ENCODE measurements at places on chromosomes 4 and X.

DNA sequence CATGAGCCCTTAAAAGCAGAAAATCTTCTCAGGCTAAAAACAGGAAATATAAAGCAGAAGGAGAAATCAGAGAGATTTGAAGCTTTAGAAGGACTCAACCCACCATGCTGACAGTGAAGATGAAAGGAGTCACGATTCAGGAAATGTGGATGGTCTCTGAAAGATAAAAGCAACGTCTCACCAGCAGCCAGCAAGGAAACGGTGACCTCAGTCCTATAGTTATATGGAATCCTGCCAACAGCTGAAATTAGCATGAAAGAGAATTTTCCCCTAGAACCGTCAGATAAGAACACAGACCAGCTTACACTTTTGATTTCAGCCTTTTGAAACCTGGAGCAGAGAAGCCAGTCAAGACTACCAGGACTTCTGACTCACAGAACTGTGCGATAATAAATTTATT lies 715.7 kb upstream of the HTR2C start:
- DNase-seq = no peak

- DNase-seq = no peak
Observed at GRCh38 chr4:34644579-34645115, 1599.7 kb downstream of the ARAP2 start.

DNA sequence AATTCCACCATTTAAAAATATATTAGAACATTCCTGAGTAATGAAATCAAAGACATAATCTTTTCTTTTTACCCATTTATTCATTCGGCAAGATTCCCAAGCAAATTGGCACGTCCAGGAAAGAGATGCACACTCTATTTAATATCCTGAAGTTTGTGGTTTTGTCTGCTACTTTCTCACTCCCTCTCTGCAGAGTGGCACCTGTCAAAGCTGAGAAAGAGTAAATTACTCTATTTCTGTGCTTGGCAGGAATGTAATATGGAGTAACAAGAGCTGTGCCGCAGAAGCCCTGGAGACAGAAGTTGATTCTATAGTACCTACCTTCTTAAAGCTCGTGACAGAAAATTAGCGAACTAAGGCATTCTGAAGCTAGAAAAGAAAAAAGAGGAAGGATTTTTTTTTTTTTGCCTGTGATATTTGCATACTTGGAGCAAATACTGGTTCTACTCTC lies 5.5 kb downstream of the GSTCD start:
- DNase-seq = no peak

- DNase-seq = no peak
Observed at GRCh38 chr4:128675083-128675482, 134.4 kb upstream of the JADE1 start.

DNA sequence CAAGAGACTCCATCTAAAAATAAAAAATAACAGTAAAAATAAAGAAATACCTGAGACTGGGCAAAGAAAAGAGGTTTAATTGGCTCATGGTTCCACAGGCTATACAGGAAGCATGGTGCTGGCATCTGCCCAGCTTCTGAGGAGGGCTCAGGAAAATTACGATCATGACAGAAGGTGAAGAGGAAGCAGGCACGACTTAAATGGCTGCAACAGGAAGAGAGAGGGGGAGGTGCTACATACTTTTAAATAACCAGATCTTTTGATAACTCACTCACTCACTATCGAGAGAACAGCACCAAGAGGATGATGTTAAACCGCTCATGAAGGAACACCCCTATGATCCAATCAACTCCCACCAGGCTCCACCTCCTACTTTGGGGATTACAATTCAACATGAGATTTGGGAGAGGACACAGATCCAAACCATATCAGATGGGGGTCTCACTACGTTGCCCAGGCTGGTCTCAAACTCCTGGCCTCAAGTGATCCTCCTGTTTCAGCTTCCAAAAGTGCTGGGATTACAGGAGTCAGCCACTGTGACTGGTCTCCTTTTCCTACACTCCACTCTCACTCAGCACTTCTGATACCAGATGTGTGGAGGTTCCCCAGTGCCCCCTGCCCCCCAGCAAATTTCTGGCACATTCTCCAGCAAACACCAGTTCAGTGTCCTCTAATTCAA lies 11.9 kb upstream of the ZNF157 start:
- DNase-seq = no peak

DNA sequence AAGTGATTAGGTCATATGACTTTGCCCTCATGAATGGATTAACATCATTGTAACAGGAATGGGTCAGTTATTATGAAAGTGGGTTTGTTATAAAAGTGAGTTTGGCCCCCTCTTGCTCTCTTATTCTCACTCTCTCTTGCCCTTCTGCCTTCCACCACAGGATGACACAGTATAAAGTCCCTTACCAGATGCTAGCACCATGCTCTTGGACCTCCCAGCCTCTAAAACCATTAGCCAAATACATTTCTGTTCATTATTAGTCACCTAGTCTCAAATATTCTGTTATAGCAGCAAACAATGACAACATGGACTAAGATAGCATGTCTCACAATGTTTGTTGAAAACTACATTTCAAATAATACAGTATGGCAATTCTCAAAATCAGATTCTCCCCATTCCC lies 59.7 kb downstream of the RWDD4 start:
- DNase-seq = no peak

DNA sequence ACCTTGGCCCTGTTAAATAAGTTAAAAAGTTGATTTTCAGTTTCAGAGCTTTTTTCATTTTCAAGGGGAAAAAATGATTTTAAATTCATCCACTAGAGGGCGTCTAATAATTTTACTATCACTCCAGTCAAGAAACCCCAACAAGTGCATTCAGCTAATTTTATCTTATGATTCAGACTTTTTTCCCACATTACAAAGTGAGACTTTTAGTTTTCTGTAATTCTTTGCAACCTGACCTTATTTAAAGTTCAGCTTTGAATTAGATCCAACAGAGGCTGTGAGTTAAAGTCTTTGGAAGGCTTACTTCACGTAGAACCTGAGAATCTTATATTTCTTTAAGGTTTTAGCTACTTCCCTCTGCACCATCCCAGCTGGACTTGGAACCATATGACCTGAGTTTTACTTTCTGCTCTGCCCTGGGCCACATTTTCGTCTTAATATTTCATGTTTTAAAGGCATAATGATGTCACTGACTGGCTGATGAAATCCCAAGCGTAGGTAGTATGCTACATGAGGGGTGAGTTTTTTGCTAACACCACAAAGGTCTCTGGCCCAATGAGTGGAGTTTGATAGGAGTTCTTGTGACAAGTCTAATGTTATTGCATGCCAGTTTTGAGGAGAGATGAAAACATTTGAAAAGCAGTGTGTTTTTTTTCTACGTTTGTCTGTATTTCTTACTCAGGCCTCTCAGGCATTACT lies 7.2 kb downstream of the GNRHR start:
- no peak for DNase-seq

GRCh38 chr4:146511381-146511780 lies 10.4 kb downstream of the SLC10A7 start:
- DNase-seq = no peak

DNA sequence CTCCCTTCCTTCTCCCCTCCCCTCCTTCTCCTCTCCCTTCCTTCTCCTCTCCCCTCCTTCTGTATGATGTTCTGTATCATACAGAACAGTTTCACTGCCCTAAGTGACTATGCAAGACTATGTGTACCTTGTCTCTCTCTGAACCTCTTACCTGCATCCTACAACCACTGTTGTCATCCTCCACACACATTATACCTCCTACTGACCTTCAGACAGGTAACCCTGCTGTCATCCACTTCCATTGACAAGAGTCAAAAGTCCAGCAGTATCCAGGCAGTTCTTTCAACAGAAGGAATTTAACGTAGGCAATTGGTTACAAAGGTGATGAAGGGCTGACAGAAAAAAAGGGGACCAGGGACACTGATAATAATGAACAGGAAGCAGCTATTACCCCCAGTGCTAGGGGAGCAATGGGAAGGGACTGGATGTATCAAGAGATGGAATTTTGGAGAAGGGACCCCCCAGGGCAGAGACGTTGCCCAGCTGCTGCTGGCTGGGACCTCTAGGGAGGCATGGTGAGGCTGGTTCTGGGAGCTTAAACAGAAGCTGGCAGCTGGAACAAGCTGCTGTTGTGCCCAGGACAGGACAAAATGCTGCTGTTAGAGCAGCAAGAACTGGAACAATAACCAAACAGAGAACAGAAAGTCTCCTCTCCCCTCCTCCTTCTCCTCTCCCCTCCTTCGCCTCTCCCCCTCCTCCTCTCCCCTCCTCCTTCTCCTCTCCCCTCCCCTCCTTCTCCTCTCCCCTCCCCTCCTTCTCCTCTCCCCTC lies 84.7 kb downstream of the DCTD start:
- no peak for DNase-seq

- no peak for DNase-seq
Observed at GRCh38 chr4:36292556-36293188, 11.3 kb downstream of the DTHD1 start.

All from stimulated activated CD8-positive, alpha-beta memory T cell treated with anti-CD3 and anti-CD28 coated beads, Interleukin-2, amount 100 ng/mL, for 1 hour (primary cell).